T-cell (primary cell): ENCODE measurements at places on chromosomes 5 and 9. TPM values are rescaled to one million over a fixed set of nuclear protein-coding genes. Genes with fewer than 3 reads are reported as not detected.

Gene TMOD1
- 1.3 TPM for total RNA-seq

Gene PPIC
- not detected for total RNA-seq

Gene TNFSF8
- 42.9 TPM for total RNA-seq

GRCh38 chr9:120694559-120694958 lies 19.7 kb downstream of the MEGF9 start:
- DNase-seq, result no peak

GRCh38 chr5:852431-853401 lies 1.9 kb upstream of the ZDHHC11 start:
- no peak for DNase-seq

GRCh38 chr5:1481959-1482331 lies 36.7 kb upstream of the SLC6A3 start:
- DNase-seq, result no peak

DNA sequence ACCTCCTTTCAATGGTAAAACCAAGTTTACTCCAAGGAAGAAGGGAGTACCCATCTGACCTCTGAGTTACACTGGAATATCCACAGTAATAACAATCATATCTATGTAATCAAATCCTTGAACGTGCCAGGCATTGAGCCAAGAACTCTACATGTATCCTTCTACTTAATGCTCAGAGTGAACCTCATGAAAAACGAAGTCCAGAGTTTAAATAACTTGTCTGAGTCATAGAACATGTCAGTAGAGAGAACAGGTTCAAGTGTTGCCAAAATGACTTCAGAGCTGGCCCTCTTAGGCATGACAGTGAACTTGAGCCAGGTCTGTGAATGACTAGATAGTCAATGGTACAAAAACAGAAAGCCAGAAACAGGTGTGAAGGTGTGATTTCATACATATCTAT lies 164.1 kb upstream of the ZNF618 start:
- no peak for DNase-seq

DNA sequence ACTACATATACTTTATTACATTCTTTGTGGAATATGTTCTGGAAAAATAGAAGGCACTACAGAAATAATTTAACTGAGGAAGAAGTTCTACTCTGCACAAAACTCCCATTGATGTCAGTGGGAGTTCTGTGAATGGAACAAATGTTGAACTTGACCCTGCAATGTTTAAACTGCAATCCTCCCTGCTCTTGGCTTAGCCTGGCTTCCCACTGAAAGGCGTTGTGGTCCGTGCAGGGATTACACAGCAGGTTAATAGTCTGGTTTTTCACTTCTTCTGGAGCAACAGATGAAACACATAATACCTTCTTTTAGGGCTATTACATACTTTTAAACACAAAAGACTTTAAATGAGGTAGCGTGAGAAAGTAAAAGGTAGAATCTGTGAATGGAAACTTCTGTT lies 12.9 kb upstream of the ERBIN start:
- DNase-seq, result no peak

- no peak for DNase-seq
Observed at GRCh38 chr9:13432904-13433303, 153.4 kb upstream of the MPDZ start.
